ENCODE measurements at places on chromosomes 2 and 18.

GRCh38 chr2:59756150-59756549 lies 797.3 kb downstream of the BCL11A start:
- no peak for DNase-seq

- DNase-seq = no peak
These were observed 132.7 kb downstream of the HDAC4 start for GRCh38 chr2:239268082-239268481.

DNA sequence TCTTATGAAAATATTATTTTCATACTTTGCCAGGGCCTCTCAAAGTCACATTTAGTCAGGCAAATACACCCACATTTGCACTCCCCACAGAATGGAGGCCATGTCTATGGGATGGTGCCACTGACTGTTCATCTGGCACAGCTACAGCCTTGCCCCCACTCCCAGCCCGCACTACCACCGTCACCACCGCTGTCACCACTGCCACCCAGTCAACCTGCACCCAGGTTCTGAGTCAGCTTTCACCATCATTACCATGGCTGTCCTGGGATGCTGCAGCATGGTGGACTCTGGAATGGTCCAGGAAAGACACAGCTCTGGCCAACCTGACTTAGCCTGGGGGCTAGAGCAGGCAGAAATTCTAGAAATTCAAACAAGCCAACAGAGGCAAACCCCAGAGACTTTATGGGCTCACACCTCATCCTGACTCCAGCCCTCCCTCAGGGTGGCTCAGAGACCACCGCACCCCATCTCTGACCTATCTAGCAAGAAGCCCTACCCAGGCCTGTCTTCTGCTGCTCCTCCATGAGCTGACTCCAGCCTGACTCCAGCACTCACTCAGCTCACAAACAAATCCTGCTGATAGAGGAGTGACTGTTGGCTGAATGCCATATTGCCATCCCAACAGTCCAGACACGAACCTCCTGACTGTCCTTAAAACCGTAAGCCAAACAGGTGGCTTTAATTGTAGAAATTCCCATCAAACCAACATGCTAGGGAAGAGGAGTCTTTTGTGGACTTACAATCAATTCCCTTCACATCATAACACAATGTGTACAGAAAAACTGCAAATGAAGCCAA lies 28.0 kb downstream of the DNER start:
- peak; percentile 20 for DNase-seq

DNA sequence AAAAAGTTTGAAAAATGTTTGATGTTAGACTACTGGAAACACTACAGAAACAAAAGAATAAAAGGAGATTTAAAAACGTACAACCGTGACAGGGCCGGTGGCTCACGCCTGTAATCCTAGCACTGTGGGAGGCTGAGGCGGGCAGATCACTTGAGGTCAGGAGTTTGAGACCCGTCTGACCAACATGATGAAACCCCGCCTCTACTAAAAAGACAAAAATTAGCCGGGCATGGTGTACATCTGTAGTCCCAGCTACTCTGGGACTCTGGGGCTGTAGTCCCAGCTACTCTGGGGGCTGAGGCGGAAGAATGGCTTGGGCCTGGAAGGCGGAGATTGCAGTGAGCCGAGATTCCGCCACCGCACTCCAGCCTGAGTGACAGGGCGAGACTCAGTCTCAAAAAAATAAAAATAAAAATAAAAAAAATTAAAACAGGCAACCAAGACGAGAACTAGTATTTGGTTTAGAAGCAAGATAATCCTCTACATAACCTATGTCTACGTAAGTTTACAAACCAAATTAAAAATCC lies 5.8 kb downstream of the SP3 start:
- no peak for DNase-seq

DNA sequence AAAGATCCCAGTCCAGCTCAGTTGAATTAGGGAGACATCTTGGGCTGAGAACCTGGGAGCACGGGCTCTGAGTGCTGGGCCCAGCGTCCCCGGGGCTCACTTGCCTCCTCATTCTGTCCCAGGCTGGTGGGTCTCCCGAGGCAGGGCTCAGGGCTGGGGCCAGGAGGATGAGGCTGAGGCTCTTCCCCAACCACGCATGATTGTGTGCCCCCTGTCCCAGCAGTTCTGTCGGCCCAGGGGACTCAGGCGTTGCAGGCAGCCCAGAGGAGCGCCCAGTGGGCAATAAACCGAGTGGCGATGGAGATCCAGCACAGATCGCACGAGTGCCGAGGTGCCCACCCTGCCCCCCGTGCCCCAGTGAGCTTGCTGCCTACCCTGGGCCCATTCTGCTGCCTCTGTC lies 910 bp downstream of the PRSS56 start:
- DNase-seq = no peak

All from DMS53 (cell line).